A549 treated with RU486 at 1 μM for 4 hours (cell line): ENCODE measurements at places on chromosomes 6 and 20. TPM values are rescaled to one million over a fixed set of nuclear protein-coding genes. Genes with fewer than 3 reads are reported as not detected.

NKX2-2 gene
- total RNA-seq: not detected in 5 replicates

HLA-DMB gene
- total RNA-seq: 1.2 to 2.3 TPM (median 2.2 TPM) in 5 replicates

MAS1L gene
- total RNA-seq: not detected in 5 replicates

OPRM1 gene
- not detected in 5 replicates for total RNA-seq

ZBTB12 gene
- total RNA-seq: 3.1 to 4.9 TPM (median 4.2 TPM) in 5 replicates

DCBLD1 gene
- total RNA-seq: 23.3 to 34.7 TPM (median 31.0 TPM) in 5 replicates

TMC2 gene
- total RNA-seq: not detected in 5 replicates

RIPPLY2 gene
- 0.46 to 0.91 TPM (median 0.84 TPM) in 3 of 5 replicates, not detected in the others for total RNA-seq

STXBP5 gene
- total RNA-seq: 8.7 to 12.0 TPM (median 9.3 TPM) in 5 replicates

ADGRG6 gene
- total RNA-seq: 22.6 to 55.5 TPM (median 50.3 TPM) in 5 replicates

RIPK1 gene
- 12.1 to 15.3 TPM (median 12.7 TPM) in 5 replicates for total RNA-seq

CLVS2 gene
- total RNA-seq: 0.05 to 0.13 TPM (median 0.11 TPM) in 4 of 5 replicates, not detected in the other

SLC22A16 gene
- total RNA-seq: not detected in 5 replicates

TFAP2A gene
- 14.4 to 18.4 TPM (median 17.4 TPM) in 5 replicates for total RNA-seq

INSM1 gene
- not detected in 5 replicates for total RNA-seq

UNC93A gene
- not detected in 5 replicates for total RNA-seq

BTN1A1 gene
- total RNA-seq: not detected in 5 replicates

CBFA2T2 gene
- 3.8 to 7.4 TPM (median 6.3 TPM) in 5 replicates for total RNA-seq

TRIM31 gene
- 1.6 to 3.1 TPM (median 2.3 TPM) in 5 replicates for total RNA-seq

SMPDL3A gene
- total RNA-seq: 2.1 to 3.2 TPM (median 3.0 TPM) in 5 replicates

CLPSL2 gene
- 0.50 to 1.4 TPM (median 1.3 TPM) in 4 of 5 replicates, not detected in the other for total RNA-seq

LY6G6C gene
- total RNA-seq: 0.20 TPM in 1 of 5 replicates, not detected in the others

C20orf144 gene
- 0.07 to 0.13 TPM (median 0.09 TPM) in 4 of 5 replicates, not detected in the other for total RNA-seq

ANKRD66 gene
- total RNA-seq: not detected in 5 replicates

FOXA2 gene
- 12.9 to 20.9 TPM (median 19.3 TPM) in 5 replicates for total RNA-seq

C6orf58 gene
- total RNA-seq: 0.13 to 0.33 TPM (median 0.13 TPM) in 3 of 5 replicates, not detected in the others

SUMO4 gene
- total RNA-seq: not detected in 5 replicates

UBD gene
- total RNA-seq: 0.38 to 0.73 TPM (median 0.47 TPM) in 5 replicates

RNF182 gene
- 2.5 to 3.7 TPM (median 3.3 TPM) in 5 replicates for total RNA-seq

CEP162 gene
- total RNA-seq: 1.1 to 2.0 TPM (median 1.9 TPM) in 5 replicates

NRM gene
- 21.9 to 32.3 TPM (median 27.8 TPM) in 5 replicates for total RNA-seq

TINAG gene
- not detected in 5 replicates for total RNA-seq

NANP gene
- 4.7 to 8.6 TPM (median 8.5 TPM) in 5 replicates for total RNA-seq

LY86 gene
- total RNA-seq: not detected in 5 replicates

SPATS1 gene
- not detected in 5 replicates for total RNA-seq

TRMT6 gene
- 32.1 to 39.8 TPM (median 34.0 TPM) in 5 replicates for total RNA-seq

ADGRF5 gene
- not detected in 5 replicates for total RNA-seq

MPIG6B gene
- total RNA-seq: not detected in 5 replicates

FAM110A gene
- 6.6 to 12.5 TPM (median 11.5 TPM) in 5 replicates for total RNA-seq

ITCH gene
- total RNA-seq: 19.5 to 35.8 TPM (median 32.0 TPM) in 5 replicates

NR2E1 gene
- total RNA-seq: 0.03 TPM in 1 of 5 replicates, not detected in the others

PLEKHG1 gene
- total RNA-seq: 0.23 to 0.44 TPM (median 0.26 TPM) in 5 replicates

CCDC170 gene
- 0.10 to 0.15 TPM (median 0.12 TPM) in 4 of 5 replicates, not detected in the other for total RNA-seq

BEND6 gene
- total RNA-seq: 0.53 to 1.6 TPM (median 0.88 TPM) in 5 replicates

SS18L1 gene
- 6.1 to 10.1 TPM (median 9.2 TPM) in 5 replicates for total RNA-seq

DNAH8 gene
- not detected in 5 replicates for total RNA-seq

LAMA2 gene
- total RNA-seq: 0.26 to 1.5 TPM (median 0.57 TPM) in 5 replicates

PI3 gene
- 2.2 to 3.6 TPM (median 3.5 TPM) in 5 replicates for total RNA-seq

FILIP1 gene
- 0.19 to 0.35 TPM (median 0.29 TPM) in 5 replicates for total RNA-seq

SRF gene
- 12.3 to 18.7 TPM (median 17.9 TPM) in 5 replicates for total RNA-seq

CST5 gene
- total RNA-seq: not detected in 5 replicates

PBOV1 gene
- total RNA-seq: not detected in 5 replicates

BTNL2 gene
- total RNA-seq: not detected in 5 replicates

TUBE1 gene
- total RNA-seq: 5.6 to 7.2 TPM (median 6.4 TPM) in 5 replicates

CNR1 gene
- total RNA-seq: 0.30 to 0.66 TPM (median 0.55 TPM) in 5 replicates
